ENCODE measurements at places on chromosomes 2 and 18.

DNA sequence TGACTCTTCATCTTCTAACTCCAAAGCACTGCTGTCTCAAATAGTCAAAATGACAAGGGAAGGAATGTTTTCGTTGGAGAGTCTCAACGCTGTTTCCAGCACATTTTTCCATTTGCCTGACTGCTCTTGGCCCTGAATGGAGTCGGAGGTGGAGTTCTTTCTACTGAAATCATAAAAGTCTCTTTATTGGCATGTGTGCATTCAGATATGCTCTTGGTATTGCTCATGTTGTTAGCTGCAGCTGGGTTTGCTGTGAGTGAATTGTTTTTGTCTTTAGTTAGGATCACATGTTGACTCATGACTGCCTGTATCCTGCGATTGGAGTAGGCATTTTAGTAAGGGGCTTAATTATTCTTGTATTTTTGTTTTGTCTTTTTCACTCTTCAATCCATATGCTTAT lies 16.8 kb downstream of the TMEM17 start:
- DNase-seq, result peak; percentile 64

- no peak for DNase-seq
Observed at GRCh38 chr18:75086494-75087034, 122.4 kb downstream of the PTGR3 start.

DNA sequence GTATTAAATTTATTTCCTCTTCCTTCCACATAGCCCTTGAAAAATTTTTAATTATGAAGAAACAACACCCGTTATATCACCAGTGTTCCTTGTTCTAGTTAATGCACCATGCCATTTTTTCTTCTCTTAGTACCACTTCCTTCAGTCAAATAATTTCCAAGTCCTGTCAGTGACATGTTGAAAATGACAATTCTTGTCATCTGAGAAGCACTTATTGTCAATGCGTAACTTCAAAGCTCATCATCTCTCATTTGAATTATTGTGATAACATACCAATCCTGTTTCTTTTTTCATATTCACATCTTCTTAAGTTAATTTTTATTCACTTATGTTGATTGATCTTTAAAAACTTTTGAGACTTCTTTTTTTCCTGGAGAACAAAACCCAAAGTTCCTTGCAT lies 320.4 kb downstream of the ASXL3 start:
- no peak for DNase-seq

DNA sequence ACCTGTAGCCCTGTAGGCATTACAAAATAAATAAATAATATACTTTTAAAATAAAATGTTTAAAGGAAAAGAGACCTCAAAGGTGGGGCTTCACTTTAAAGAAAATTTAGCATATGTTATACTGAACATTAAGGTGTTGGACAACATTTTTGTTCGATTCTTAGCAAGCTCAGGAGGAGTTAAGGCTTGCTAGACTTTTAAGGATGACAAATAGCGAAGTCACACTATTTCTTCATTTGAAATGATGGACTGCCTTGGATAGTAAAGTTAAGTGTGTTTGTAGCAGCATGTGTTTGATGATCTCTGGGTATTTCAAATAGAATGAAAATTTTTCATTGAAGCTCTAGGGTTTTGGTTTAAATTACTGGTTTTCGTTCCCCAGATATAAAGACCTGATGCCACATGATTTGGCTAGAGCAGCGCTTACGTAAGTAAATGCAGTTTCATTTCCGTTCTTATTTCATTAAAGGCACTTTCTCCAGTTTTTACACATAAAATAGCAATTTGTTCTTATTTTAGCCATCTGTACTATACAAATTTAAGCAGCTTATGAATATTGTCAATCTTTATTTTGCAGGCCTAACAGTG lies 24.9 kb downstream of the HADHB start:
- DNase-seq, result no peak

GRCh38 chr2:148021059-148021861 lies at the start of gene MBD5:
Gene MBD5, plus strand, starts transcription at chr2:148021091.
- DNase-seq, result peak; percentile 68

DNA sequence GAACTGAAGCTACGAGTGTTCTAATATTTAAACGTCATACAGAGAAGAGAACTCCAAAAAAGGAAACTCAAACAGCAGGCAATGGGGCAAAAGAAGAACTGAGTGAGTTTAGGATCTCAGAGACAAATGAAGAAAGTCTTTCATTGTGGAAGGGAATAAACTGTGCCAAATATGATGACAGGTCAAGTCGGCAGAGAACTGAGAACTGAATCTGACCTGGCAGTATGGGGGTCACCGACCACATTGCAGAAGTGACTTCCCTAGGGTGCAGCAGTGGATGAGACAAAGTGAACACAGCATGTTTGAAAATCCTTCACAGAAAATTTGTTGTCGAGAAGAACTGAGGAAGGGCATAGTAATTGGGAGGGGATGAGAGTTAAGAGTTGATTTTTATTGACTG lies 55.9 kb downstream of the TTC21B start:
- DNase-seq, result no peak

DNA sequence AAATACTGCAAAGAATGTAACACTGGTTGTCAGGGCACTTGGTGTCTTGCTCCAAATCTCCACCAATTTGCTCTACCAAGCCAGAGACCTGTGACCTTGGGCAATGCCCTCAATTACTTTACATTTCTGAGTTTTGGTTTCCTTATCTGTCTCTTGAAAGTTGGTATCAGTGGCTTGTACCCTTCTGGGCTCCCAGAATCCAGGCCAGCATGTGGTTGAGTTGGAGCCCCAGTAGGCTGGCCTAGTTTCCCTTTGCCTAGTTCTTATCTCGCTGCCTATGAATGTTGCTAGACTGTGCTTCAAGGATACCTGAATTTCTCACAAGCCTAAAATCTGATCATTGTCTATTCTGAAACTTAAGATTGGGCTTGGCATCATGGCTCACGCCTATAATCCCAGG lies 26.6 kb downstream of the MEP1B start:
- no peak for DNase-seq

DNA sequence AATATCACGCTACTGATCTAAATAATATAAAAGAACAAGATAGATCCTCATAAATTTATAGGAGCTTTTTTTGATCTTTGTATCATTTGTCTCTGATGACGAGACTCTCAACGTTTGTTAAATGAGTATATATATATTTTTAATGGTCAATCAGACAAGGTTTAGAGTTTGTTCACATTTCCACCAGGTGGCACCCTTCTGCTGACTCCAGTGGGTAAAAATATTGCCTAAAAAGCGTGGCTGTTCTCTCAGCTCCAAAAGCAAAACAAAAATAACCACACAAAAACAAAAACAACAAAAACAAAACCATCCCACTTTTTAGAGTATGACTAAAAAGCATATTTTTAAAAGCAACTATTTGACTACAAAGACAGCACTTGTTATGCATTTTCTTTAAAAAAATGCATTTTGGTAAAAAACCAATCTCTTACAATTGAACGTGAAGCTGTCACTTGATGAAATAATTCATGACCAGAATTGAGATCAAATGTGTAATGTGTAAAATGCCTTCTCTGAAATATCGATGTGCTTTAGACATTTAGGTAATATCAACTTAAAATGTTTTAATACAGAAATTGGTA lies 723.2 kb downstream of the DPP10 start:
- DNase-seq, result peak; percentile 4

GRCh38 chr2:66832646-66833435 lies 397.9 kb downstream of the MEIS1 start:
- DNase-seq, result no peak

DNA sequence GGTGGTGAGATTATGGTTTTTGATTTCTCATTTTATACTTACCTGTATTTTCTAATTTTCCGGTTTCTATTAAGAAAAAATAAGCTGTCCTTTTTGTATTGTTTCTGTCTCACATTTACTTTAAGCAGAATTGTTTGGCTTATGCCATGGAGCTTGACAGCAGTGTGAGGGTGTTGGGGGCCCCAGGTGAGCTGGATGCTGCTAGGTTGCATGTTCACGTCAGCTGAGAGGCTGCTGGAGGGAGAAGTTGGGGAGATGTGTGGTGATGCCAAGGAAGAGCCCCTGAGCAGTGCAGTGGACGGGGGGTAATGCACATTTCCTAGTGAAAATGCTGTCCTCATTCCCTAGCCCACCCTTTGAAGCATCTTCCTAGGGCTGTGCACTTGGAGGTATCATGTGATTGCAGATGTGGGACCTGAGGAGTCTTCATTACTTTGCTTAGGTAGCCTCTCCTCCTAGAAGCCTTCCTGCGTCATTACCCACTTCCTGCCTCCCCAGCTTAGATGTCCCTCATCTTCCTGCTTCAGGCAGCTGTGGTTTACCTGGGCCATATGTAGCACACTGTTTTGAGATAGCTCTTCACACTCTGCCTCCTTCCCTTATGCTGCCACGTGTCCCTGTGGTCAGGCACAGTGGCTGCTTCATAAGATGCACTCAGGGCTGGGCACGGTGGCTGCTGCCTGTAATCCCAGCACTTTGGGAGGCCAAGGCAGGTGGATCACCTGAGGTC lies 16.2 kb downstream of the ATG16L1 start:
- no peak for DNase-seq

DNA sequence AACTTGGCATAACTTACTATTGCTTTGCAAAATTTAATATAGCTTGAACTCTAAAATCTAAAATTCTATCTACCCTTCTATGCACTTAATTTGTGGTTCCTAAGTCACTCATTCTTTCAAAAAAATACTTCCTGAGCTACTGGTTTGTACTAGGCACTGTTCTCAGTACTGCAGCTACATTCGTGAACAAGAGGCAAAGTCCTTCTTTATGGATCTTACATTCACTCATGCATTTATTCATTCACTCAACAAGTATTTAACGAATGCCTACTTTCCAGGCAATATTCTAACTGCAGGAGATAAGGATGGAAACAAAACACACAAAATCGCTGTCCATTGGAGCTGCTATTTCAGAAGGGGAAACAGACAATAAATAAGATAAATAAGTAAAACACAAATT lies 104.8 kb downstream of the NBAS start:
- no peak for DNase-seq

GRCh38 chr18:59839931-59840685 lies 59.7 kb upstream of the PMAIP1 start:
- DNase-seq, result no peak

- DNase-seq, result no peak
Observed at GRCh38 chr2:185921048-185921756, 182.6 kb downstream of the FSIP2 start.

GRCh38 chr2:232236200-232236599 lies 142.4 kb upstream of the ALPP start:
- DNase-seq, result no peak

DNA sequence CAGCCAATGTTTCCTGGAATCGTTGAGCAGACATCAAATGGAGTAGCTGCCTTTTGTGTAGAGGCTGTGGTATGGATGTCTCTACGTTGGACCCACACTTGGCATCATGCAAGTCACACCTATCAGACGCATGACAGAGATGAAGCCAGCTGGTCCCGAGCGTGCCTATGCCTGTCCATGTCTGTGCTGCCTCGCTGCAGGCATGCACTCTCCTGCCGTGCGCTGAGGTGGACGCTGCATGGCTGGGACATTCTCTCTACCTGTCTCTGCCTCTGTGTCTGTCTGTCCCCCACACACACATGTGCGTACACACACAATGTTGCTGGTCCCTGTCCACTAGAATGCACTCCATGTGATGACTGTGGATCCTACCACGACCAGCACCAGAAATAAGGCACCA lies 514.2 kb upstream of the MYT1L start:
- DNase-seq, result no peak

DNA sequence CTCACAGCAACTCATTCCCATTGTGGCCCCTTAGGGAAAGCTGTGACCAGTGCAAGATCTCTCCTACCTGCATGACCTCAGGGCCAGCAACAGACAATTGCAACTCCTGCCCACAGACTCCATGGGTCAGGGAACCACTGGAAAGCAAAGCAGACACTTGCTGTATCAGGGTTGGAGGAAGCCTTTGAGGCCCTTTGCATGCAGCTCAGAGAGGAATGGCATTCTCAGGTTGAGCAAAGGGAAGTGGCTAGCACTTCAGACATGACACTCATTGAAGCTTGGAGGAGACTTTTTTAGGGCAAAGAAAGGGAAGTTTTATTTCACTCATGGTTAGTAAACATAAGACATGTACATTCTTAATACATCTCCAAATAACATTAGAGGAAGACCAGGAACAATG lies 22.1 kb downstream of the IL1F10 start:
- DNase-seq, result no peak

GRCh38 chr2:202909394-202910192 lies 1.9 kb downstream of the WDR12 start:
- DNase-seq, result no peak

DNA sequence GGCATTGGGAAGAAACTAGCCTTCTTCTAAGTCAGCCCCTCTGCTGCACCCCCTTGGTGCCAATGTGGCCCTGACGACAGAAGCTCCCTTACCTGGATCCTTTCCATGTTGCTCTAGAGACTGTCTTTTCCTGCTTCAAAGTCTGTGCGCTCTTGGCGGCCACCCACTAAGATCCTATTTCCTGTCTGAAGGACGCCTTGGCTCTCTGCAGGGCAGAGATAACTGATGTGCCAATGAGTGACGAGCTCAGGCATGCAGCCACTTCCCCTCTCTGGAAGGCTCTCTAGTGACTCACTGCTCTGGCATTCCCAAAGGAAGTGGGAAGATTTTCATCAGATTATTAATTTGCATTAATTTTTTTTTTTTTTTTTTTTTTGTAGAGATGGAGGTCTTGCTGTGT lies 273.5 kb downstream of the CDH20 start:
- peak; percentile 98 for DNase-seq

DNA sequence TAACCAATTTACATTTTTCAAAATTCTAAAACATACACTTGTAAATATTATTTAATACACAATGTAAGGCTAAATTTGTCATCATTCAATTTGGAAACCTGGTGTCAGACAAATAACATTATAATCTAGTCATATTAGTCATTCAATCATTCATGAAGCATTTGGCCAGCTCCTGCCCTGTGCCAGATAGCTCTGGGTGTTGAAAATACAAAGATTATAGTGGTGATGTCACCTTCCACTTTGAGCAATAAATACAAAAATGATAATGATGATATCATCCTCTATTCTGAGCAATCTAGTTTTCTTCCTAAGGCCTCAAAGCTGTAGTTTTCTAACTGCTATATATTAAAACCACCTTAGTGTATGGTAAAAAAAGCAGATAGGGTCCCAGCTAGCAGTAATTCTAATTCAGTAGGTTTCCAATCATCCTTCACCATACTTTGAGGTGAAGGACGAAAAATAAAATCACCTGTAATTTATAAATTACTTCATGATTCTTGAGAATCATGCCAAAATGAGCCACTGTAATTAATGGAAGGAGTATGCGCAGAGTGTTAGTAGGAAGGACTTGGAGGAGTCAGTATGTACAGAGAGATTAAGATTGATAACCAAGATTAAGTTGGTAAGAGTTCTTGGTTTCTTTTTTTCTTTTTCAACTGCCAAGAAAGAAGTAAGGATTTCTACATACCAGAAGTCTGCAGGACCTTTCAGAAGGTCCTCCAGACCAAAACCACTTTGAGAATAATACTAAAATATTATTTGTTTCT lies 23.2 kb downstream of the MEMO1 start:
- DNase-seq, result peak; percentile 62

DNA sequence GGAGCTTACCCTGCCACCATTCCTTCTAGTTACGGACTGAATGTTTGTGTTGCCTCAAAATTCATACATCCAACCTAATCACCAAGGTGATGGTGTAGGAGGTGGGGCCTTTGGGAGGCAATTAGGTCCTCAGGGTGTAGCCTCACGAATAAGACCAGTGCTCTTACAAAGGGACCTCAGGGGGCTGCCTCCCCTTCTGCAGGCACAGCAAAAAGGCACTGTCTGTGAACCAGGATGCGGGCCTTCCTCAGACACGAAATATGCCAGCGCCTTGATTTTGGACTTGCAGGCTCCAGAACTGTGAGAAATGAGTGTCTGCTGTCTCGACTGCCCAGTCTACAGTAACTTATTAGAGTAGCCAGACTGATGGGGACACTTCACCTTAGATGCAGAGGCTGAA lies 150.4 kb upstream of the HDAC4 start:
- DNase-seq, result no peak

GRCh38 chr2:122528061-122528460 lies 772.6 kb downstream of the TSN start:
- peak; percentile 41 for DNase-seq
